ENCODE measurements at places on chromosomes 11 and 22. TPM values are rescaled to one million over a fixed set of nuclear protein-coding genes. Genes with fewer than 3 reads are reported as not detected.

GGTLC2 gene
- total RNA-seq: not detected

- peaks cover 12% of the 10 kb centered on the region for H3K4me1 ChIP-seq
- no peaks in the 10 kb centered on the region for H3K27me3 ChIP-seq
- H3K36me3 ChIP-seq: no peaks in the 10 kb centered on the region
- no peak overlapping the region for H3K27ac ChIP-seq
- no peak overlapping the region for H3K4me3 ChIP-seq
- DNase-seq: no peak
These were observed 125.1 kb upstream of the FGF3 start for GRCh38 chr11:69944146-69944795.

GRCh38 chr22:44707752-44708151, 5.7 kb downstream of the PRR5 start:
- no peaks in the 10 kb centered on the region for H3K36me3 ChIP-seq
- no peaks in the 10 kb centered on the region for H3K4me1 ChIP-seq
- peaks cover 7% of the 10 kb centered on the region for H3K27me3 ChIP-seq

- no peaks in the 10 kb centered on the region for H3K4me1 ChIP-seq
- H3K27me3 ChIP-seq: no peaks in the 10 kb centered on the region
- no peak overlapping the region for H3K27ac ChIP-seq
- DNase-seq: no peak
These were observed 9.7 kb downstream of the MTNR1B start for GRCh38 chr11:92979176-92979575.

DNA sequence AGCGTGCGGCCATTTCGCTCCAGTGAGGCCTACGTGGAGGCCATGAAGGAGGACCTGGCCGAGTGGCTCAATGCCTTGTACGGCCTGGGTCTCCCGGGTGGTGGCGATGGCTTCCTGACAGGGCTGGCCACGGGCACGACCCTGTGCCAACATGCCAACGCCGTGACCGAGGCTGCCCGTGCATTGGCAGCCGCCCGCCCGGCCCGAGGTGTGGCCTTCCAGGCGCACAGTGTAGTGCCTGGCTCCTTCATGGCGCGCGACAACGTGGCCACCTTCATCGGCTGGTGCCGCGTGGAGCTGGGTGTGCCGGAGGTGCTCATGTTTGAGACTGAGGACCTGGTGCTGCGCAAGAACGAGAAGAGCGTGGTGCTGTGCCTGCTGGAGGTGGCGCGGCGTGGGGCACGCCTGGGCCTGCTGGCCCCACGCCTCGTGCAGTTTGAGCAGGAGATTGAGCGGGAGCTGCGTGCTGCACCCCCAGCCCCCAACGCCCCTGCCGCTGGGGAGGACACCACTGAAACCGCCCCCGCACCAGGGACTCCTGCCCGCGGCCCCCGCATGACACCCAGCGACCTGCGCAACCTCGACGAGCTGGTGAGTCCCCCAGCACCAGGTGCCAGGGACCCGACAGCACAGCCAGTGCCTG, 1.8 kb downstream of the GAS2L1 start:
- DNase-seq: no peak
- H3K36me3 ChIP-seq: peaks cover 4% of the 10 kb centered on the region
- H3K4me3 ChIP-seq: peak overlapping the region; percentile 82
- H3K27me3 ChIP-seq: no peaks in the 10 kb centered on the region
- peaks cover 38% of the 10 kb centered on the region for H3K4me1 ChIP-seq
- H3K27ac ChIP-seq: peak overlapping the region; percentile 87

- no peaks in the 10 kb centered on the region for H3K4me1 ChIP-seq
- H3K27ac ChIP-seq: no peak overlapping the region
- no peaks in the 10 kb centered on the region for H3K36me3 ChIP-seq
- no peak overlapping the region for H3K4me3 ChIP-seq
These were observed 20.0 kb upstream of the LIN7C start for GRCh38 chr11:27526535-27526934.

Measured in endothelial cell of umbilical vein (primary cell).